Endodermal cell (in vitro differentiated cells): ENCODE measurements at places on chromosomes 1 and 21. TPM values are rescaled to one million over a fixed set of nuclear protein-coding genes. Genes with fewer than 3 reads are reported as not detected.

The VWA5B1 gene
- total RNA-seq: 0.09 TPM in 1 of 3 replicates, not detected in the others

The TDRD5 gene
- total RNA-seq: 0.44 to 0.64 TPM (median 0.52 TPM) in 3 replicates

The MROH9 gene
- not detected in 2 replicates for total RNA-seq

The ASB17 gene
- total RNA-seq: not detected in 2 replicates

The LMX1A gene
- total RNA-seq: 1.6 and 3.8 TPM in 2 replicates

The TBX15 gene
- total RNA-seq: not detected in 3 replicates

The OR6F1 gene
- not detected in 2 replicates for total RNA-seq

The TTC39A gene
- 10.7 and 12.8 TPM in 2 replicates for total RNA-seq

The CSF1 gene
- total RNA-seq: 0.94 to 2.2 TPM (median 2.1 TPM) in 3 replicates

The C1orf116 gene
- total RNA-seq: 0.43 and 0.55 TPM in 2 replicates
